ENCODE measurements at places on chromosomes 5 and 9.

DNA sequence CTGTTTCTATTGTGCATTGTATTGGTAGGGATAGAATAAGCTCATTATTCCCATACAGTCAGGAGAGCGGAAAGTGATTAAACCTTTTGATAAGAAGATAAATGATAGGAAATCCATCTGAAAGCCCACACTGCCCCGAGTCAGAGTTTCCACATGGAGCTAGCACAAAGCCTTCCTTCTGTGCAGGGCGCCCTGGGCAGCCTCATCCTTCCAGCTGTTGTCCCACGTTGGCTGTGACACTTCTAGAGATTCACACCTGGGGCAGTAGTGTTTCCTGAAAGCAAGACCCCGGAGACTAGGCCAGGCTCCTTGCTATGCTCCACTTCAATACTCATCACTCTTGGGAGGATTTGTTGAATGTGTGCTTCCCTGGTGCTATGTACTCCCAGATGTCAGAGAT is 172.4 kb downstream of the SEMA6A start:
- no peak for DNase-seq

GRCh38 chr9:90259311-90260246 is 383.0 kb downstream of the DIRAS2 start:
- no peak for DNase-seq

- no peak for DNase-seq
These were observed 5.1 kb downstream of the B4GALT7 start for GRCh38 chr5:177605078-177605477.

GRCh38 chr5:96605144-96605837 is 56.9 kb upstream of the CAST start:
- no peak for DNase-seq

DNA sequence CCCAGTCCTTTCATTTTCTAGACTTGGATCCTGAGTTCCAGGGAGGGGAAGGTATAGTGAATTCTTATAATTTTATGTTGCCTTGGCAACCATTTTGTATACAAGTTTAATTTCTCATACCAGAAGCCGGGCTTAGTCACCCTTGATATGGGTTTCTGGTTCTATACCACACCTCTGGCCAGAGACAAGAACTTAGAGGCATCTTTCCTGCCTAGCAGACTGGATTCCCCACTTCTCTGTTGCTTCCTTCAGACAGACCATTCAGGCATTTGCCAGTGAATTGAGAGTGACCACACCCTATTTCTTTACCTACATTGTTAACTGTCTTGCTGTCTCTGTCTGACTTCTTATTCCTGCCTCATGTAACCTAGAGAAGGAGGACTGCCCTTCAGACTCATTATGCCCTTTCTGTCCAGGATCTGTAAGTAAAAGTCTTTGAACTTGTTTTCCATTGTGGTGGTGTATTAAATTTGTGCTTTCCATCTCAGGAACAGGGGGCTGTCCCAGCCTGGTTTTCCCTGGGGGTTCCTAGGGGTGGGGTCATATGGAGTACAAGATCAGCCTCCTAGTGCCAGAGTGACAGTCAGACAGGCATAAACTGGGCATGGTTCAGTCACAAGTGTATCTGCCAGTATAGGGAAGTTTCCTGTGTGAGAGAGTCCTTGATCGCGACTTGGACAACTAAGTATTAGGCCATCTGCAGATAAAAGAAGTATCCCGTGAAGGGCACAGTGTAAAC is 27.4 kb downstream of the TNFSF8 start:
- no peak for DNase-seq

Data from Kasumi-1 (cell line).